ENCODE measurements at places on chromosomes 2 and 18.

- DNase-seq: peak; percentile 31
Observed at GRCh38 chr18:12239431-12239830, 14.7 kb upstream of the CIDEA start.

DNA sequence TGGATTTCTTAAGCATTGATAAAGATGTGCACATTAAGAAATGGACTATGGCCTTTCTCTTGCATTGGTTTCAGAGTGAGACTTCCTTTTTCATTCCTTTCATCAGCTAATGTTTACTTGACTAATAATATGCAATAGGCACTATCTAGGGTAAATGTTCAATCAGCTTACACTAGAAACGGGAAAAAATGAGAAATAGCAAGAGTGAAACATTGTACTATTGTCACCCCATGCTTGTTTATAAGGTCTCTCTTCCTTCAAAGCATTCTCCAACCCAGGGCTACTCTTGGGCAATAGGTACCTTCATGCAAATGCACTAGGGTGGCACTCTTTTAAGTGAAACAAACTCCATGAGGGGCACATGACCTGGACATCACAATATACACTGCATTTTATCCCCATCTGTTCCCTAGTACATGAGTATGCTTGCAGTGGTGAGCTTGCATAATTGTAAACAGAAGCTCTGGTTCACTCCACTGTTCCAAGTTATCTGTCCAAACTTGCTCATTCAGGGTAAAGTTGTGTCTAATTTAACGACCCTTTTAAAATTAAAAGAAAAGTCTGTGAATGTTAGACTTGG is 402.3 kb downstream of the ERBB4 start:
- DNase-seq: no peak

- peak; percentile 33 for DNase-seq
Observed at GRCh38 chr2:226077031-226077430, 677.5 kb downstream of the NYAP2 start.

- peak; percentile 33 for DNase-seq
Observed at GRCh38 chr2:25453199-25453905, 111.6 kb upstream of the DNMT3A start.

DNA sequence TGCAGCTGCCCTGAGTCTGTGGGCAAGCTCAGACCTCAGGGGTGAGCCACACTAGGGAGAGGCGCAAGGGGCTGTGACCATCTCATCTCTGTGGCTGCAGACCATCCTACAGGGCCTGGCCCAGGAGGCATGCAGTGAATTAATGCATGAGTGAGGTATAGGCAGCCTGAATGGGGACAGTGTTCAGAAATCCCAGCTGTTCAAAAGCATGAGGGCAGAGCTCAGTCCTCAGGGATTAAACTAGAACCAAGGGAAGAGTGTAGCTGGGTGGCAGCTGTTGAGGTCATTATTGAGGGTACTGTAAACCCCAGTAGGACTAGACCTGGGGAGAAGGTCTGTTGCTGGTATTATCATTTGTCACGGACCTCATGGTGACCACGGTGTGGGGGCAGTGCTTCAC is 17.0 kb downstream of the TMEM177 start:
- DNase-seq: no peak

GRCh38 chr2:237180987-237181386 is 95.3 kb downstream of the COPS8 start:
- DNase-seq: peak; percentile 74

- DNase-seq: peak; percentile 18
Observed at GRCh38 chr2:127355407-127356008, 32.3 kb downstream of the MAP3K2 start.

- DNase-seq: no peak
Observed at GRCh38 chr18:13635046-13635445, 91.3 kb downstream of the FAM210A start.

- no peak for DNase-seq
Observed at GRCh38 chr18:43220691-43221090, 56.6 kb downstream of the SYT4 start.

- DNase-seq: peak; percentile 99
Observed at GRCh38 chr18:62450546-62451410, 72.0 kb upstream of the ZCCHC2 start.

GRCh38 chr18:46464926-46465655 is 191.9 kb downstream of the LOXHD1 start:
- DNase-seq: no peak

GRCh38 chr2:201808027-201808426 is 1.7 kb downstream of the CDK15 start:
- DNase-seq: peak; percentile 12

DNA sequence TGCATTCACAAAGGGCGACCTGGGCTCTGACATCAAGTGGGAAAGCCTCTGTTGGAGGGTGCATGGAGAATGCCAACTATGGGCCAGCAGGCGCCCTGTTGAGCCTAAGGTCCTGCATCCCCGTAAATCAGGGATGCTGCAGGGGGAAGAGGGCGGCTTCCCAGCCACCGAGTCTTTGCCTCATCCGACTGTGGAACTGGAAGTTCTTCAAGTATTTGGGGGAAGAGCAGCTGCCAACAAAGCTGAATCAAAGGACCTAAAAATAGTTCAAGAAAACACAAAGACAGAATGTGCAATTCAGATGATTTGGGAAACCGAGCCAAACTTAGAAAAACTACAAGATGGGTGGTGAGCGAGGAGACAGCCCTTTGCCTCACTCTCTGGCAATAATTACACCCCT is 281.1 kb upstream of the MGAT5 start:
- DNase-seq: no peak

DNA sequence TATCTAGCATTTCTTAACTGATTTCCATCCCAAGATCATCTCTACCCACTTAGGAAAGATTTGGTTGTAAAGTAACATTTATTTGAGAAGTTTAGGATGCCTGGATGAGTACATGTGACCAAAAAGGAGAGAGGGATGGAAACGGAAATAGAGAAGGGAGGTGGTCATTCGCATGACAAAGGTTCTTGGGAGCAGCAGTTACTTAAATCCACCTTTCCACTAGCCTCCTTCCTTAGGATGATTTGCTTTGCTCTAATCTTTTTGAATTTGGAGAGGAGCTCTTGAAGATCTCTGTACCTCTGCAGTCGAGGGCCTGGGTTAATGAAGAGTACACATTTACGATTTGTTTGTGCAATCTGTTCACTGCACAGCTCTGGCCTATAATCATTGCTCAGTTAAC is 623.5 kb downstream of the EPHA4 start:
- DNase-seq: no peak

DNA sequence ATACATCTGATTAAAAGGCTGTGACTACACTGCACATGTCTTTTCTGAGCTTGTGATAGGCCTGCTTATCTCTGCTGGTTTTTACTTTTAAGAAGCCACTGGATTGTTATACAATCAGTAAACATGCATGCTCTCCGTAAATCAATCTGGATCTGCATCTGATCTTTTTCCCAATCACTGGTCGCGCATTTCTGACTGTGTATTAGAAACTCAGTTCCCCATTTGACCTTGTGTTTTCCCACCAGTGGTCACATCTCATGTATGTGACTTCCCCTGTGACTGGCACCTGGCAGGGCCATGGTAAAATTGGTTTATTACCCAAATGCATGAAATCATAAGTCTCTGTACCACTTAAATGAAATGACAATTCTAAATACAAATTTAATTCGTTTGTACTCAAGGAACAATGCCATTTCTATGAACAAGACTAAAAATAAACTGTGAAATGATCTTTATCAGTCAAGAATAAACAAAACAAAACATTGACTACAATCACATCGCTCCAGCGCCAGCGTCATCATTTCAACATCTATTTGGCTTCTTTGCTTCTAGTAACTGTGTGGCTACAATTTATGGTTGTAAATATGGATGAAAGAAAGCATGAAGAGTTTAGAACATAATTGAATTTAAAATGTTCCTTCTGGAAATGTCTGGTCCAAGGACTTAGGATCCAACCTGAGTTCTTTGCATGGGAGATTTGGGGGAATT is 396.6 kb upstream of the TRIB2 start:
- DNase-seq: peak; percentile 57

GRCh38 chr2:207184348-207184747 is 18.6 kb upstream of the KLF7 start:
- DNase-seq: peak; percentile 77

DNA sequence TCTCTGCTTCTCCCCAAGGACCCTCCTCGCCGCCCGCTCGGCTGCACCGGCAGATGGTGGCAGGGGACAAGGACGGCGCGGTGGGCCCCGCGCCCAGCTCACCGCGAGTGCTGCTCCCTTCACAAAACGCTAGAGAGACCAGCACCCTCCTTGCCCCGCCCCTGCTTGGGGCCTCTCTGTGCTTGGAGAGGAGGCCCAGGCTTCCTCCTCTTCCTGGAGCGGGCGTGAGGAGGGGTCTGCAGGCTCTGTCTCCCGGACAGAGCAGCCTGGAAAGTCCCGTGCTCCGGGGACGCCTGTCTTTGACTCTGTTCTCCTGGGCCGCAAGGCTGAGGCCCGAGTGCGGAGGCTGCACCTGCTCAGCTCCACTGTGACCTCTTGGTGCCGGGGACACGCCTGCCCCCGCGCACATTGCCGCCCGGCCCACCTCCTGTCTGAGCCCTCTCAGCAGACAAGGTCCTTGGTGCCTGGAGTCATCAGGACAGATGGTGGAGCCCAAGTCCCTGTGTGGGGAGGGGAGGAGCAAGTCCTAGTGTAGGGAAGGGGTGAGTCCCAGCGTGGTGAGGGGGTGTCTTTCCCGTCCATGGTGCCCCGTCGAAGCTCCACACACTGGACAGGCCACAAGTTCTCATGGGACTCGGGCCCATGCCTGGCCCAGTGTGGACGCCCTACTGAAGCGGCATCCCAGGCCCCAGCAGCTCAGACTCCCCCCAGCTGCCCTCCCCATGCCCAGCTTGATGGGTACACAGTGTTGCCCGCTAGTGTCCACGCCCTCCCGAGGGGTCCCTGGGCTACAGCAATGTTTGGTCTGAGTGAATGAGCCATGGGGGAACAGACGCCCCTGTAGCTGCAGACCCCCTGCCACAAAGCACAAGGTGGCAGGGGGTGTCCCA is 33.8 kb downstream of the RTP5 start:
- no peak for DNase-seq

GRCh38 chr2:129813404-129813803 is 166.1 kb upstream of the RAB6C start:
- no peak for DNase-seq

All from M059J (cell line).